ENCODE measurements at places on chromosomes 12 and 14.
A peak's percentile ranks its signal among the peaks of the same experiment; 100 is the strongest.

- DNase-seq = no peak
These were observed 394.1 kb downstream of the C12orf75 start for GRCh38 chr12:105724641-105725040.

DNA sequence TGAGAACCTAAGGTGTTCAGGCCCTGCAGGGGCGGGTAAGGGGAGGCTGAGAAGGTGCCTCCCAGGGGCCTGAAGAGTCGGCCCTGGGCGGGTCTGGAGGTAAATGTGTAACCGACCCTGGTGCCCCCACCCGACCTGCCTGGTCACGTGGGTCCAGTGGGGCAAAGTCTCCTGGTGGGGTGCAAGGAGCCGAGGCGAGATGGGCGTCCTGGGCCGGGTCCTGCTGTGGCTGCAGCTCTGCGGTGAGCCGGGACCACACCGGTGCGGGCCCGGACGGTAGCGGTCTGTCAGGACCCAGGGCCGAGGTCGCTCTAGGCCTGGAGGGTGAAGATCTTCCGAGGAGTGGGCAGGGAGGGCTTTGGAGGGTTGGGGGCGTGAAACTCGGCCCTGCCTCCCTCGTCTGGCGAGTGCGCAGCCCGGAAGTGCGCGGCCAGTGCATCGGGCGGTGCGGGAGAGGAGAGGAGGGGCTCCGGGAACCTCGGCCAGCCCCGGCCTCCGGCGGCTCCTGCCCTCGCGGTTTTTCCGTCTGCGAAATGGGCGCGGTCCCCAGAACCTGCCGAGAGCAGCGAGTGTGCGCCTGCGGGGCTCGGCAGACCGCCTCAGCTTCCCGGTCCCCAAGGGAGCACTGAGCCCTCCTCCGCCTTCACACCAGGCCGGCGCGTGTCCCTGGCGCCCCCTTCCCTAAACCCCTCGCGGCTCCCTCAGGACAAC is at the start of gene AMN:
Gene AMN (plus strand): TSS at position 174 of the 711 bp plus-strand sequence. CDS start 26 bp downstream, at position 200.
- DNase-seq = peak; percentile 76

DNA sequence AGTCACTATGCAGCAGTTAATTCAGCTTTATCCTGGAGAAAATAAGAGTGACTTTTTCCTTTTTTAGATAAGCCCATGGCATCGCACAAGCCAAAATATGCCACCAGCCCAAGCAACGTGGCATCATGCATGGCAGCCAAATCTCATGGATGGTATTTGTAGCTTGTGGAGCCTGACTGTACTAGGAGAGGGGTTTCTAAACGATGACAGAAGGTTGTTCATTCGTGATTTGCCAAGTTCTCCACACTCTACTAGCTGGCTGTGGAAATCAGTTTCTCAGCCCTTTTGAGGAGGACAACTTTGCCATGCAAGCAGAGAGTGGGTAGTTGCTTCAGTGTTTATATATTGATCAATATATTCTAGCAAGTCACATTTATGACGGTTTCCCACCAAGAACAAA is 41.4 kb upstream of the ATXN2 start:
- no peak for DNase-seq

DNA sequence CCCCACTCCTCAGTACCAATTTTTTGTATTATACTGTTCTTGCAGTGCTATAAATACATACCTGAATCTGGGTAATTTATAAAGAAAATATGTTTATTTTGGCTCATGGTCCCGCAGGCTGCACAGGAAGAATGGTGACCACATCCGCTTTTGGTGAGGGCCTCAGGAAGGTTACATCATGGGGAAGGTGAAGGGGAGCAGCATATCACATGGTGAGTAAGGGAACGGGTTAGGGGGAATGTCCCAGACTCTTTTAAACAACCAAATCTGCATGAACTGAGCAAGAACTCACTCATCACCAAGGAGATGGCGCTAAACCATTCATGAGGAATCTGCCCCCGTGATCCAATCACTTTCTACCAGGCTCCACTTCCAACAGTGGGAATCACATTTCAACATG is 40.0 kb downstream of the OSBPL8 start:
- no peak for DNase-seq

DNA sequence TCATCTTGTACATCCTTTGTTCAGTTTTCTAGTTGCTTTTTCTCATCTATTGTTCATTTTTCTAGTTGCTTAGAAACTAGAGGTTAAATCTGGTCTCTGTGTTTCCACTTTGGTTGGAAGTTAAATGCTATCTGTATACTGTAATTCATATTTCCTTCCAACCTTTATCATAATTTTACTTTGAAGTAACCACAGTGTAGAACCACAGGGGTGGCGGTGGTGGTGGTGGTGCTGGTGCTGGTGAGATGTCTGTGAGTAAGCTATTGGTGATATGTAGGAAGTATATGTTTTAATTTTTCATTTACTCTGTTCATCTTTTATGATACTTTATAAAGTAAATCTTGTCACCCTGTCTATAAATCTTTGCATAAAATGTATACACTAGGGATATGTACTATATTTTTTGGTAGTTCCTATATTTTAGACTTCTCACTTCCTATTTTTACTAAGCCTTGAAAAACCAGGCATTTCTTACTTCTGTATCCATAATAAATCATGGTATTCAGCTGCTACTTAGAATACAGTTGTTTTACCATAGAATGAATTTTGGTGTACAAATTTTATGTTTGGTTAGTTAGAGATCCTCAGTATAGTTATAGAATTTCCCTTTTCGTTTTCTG is 31.9 kb downstream of the CCDC91 start:
- DNase-seq = no peak

DNA sequence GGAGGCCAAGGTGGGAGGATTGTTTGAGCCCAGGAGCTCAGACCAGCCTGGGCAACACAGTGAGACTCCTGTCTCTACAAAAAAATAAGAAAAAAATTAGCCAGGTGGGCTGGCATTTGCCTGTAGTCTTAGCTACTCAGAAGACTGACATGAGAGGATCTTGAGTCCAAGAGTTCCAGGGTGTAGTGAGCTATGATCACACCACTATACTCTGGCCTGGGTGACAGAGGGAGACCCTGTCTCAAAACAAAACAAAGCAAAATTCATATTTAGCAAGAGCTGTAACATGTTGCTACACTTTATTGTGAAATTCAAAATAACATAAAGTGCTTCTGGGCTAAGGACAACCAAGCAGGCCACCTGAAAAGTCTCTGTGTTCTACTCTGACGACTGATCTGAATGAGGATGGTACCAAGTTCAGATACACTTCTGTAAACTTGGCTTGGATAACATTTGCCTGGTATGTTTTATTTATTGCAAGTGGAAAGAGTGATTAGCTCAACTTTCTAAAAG is 11.6 kb upstream of the STRN3 start:
- DNase-seq = no peak

DNA sequence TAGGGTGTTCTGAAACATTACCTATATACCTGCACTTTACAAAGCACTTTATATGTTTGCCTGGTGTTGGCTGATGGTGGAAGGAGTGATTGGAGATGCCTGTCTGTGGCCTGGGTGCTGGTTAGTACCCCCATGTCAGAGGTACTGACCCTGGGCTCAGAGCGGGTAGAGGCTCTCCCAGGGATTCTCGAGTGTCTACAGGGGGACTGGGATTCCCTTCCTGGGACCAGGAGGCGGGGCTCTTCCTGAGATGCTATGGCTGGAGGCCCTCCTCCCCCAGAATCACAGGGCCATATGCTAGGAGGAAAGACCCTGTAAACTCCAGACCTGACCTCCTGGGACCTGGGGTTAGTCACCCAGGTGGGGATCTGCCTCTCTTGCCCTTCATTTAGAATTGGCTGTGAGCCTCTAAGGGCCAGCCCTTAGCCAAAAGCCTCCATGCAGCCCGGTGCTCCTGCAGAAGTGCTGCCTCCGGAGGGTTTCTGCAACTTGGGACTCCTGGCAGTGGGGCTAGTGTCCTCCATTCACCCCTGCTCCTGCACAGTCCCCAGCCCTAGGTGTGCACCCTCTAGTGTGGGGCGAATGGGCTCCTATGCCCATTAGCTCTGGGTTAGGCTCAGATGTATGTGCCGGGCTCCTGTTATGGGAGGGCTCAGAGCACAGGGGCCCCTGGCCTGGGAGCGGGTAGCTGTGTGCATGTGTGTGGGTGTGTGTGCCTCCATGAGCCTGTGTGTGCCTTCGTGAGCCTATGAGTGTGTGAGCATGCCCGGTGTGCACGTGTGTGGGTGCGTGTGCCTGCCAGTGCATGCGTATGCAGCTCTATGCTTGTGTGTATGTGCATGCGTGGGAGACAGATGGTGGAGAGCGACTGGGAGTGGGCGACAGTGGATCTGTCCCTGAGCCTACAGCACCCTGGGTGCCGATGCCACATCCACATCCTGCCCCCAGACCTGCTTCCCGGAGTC is 36.6 kb downstream of the RTL1 start:
- DNase-seq = no peak

Data from iPS-NIHi11 (cell line).